ENCODE measurements at places on chromosomes 11 and 22.
A peak's percentile ranks its signal among the peaks of the same experiment; 100 is the strongest.

GRCh38 chr22:22031183-22031945, 48.8 kb upstream of the TOP3B start:
- DNase-seq = no peak

- DNase-seq = no peak
These were observed 113.7 kb downstream of the CEP164 start for GRCh38 chr11:117441146-117441975.

GRCh38 chr11:72369743-72370142, 64.6 kb downstream of the CLPB start:
- no peak for DNase-seq

GRCh38 chr11:102047305-102047924, at the start of gene CFAP300:
Gene CFAP300, plus strand, starts transcription at chr11:102047437. Its CDS starts 34 bp downstream, at chr11:102047471.
- peak; percentile 92 for DNase-seq

DNA sequence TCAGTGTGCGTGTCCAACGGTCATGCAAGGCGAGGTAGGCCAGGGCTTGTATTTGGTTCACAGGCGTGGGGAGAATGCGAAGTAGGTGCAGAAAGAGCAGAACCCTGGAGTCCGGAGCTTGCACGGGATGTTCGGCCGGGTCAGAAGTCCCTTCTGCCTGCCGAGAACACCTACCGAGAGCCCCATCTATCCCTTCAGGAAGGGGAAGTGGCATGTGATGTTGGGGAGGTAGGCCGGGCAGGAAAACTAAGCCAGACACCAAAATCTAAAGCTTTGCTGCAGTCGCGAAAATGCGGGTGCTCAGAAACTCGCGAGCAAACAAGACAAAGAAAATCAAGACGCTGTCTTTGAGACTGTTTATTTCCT, 435 bp upstream of the TAF6L start:
- peak; percentile 47 for DNase-seq

Measured in Caco-2 (cell line).